ENCODE measurements at places on chromosomes 6 and 20.

- no peak for DNase-seq
These were observed 7.9 kb upstream of the POU5F1 start for GRCh38 chr6:31178143-31179041.

DNA sequence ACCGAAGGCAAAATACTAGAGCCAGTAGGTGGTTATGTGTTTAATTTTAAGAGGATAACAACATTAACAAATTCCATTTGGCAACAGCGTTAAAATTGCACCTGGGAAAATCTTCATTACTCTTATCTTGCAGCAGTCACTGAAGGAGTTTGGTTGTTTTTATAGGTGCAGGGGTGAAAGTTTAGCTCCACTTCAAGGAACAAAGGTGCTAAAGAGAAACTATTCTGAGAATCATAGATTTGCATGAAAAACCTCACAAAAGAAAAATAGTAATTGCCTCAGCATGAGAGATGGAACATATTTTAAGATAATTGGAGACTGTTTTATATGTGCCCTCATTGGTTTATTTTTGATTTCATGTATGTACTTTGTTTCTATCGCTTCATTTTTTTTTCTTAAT, 444.4 kb downstream of the UTRN start:
- no peak for DNase-seq

DNA sequence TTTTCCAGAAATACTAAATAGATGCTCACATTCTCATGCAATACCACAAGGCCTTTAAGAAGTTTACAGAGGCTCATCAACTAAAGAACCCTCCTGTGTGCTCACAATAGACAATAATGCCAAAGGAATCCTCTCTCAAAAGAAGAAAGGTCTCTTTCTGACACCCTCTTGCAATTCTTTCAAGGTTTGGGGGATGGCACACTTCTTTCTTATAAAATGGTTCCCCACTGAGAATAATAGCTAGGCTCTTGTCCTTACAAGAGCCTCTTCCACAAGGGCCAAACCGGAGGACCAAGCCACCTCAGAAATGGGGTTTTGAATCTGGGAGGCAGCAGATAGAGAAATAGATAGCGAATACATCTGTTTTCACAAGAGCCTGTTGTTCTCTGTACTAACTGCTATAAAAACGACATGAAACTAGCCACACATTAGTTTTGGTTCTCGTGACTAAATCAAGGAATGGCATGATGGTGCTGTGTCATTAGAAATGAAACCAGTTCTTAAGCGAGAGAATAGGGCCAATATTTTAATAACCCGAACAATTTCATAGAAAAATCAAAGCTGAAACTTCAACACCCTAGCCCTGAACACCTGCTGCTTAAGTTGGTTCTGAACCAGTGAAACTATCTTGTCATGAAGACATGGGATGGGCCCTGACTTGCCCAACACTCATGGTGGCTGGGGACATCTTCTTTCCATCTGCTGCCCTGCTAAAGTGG, 81.1 kb downstream of the PRDM1 start:
- no peak for DNase-seq

GRCh38 chr6:1045239-1045638, 266.7 kb upstream of the FOXQ1 start:
- no peak for DNase-seq

DNA sequence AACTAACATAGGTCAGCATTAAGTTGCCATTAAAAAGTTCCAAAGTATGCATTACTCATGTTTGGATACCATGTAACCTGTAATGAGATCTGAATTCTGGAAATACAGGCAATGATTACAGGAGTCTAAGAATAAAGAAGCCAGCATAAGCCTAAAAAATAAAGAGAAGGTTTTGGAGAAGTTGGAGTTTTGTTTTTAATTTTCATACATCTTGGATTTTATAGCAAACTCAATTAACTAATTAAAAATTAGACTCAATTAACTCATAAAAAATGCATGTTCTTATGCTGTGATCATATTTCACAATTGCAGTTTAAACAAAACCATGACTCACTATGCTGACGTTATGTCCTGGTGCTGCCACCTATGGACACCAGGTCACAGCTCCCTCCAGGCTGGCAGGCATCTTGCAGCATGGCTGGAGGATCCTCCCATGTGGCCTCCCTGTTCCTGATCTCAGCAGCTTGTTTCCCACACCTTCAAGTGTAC, 648.8 kb upstream of the AGPAT4 start:
- DNase-seq: no peak

DNA sequence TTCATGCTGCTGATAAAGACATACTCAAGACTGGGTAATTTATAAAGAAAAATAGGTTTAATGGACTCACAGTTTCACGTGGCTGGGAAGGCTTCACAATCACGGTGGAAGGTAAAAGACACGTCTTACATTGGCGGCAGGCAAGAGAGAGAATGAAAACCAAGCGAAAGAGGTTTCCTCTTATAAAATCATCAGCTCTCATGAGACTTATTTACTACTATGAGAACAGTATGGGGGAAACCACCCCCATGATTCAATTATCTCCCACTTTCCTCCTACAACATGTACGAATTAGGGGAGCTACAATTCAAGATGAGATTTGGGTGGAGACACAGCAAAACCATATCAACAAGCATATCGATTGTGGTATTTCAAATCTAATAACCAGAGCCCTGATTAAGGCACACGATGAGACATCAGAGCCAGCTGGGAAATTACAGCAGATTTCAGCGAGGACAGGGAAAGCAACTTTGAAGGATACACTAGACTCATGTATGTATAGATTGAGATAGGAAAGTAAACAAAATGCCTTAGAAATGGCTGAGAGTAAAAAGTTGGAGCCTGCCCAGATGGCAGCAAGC, 129.8 kb upstream of the GJE1 start:
- no peak for DNase-seq

DNA sequence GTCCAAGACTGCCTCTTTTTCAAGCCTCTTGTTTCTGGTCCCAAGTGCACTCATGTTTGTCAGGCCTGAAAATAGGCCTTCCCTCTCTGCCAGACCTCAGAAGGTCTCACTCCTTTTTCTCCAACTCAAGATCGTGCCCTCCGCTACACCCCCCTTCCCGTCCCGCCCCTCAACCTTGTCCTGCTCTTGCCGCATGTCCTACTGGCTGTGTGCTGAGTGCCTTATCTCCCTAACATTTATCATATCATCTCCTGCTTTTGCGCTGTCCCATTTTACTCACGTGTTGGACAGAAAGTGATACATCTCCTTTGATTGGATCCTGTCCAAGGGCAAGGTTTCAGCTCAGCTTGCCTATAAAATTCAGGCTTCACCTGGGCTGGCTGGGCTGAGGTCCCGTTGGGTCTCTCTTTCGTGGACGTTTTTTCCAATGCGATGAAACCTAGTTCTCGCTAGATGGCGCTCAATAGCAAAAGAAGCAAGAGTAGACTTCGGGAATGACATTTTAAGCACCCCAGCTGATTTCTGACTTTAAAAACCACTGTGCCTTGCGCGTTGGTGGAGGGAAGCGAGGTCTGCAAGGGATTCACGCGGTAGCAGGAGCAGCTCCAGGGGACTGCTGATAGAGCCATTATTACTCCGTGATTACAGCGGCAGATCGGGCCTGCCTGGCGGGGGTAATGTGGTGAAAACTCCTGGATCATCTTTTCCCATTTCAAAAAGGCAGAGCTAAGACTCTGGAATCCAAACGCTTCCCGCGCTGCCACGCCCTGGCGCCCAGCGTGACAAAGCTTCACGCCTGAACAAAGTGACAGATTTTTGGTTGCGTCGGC, 137.6 kb downstream of the IMPG1 start:
- peak; percentile 21 for DNase-seq

DNA sequence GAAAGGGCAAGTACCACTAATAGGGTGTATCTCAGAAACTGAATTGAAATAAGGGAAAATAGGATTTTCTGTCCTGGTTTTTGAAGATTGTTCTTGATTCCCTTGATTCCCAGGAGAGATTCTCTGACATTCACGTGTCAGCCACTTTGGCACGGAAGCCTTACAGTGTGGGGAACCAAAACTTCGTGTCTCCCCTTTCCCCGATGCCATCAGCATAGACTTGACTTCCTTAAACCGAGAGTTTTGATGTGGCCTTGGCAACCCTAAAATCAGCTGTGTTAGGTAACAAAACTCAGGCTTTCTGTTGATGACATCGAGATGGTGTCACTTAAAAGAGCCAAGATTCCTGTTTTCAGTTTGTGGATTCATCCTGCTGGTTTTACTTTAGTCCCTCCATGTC, 7.5 kb downstream of the HMGN4 start:
- no peak for DNase-seq

DNA sequence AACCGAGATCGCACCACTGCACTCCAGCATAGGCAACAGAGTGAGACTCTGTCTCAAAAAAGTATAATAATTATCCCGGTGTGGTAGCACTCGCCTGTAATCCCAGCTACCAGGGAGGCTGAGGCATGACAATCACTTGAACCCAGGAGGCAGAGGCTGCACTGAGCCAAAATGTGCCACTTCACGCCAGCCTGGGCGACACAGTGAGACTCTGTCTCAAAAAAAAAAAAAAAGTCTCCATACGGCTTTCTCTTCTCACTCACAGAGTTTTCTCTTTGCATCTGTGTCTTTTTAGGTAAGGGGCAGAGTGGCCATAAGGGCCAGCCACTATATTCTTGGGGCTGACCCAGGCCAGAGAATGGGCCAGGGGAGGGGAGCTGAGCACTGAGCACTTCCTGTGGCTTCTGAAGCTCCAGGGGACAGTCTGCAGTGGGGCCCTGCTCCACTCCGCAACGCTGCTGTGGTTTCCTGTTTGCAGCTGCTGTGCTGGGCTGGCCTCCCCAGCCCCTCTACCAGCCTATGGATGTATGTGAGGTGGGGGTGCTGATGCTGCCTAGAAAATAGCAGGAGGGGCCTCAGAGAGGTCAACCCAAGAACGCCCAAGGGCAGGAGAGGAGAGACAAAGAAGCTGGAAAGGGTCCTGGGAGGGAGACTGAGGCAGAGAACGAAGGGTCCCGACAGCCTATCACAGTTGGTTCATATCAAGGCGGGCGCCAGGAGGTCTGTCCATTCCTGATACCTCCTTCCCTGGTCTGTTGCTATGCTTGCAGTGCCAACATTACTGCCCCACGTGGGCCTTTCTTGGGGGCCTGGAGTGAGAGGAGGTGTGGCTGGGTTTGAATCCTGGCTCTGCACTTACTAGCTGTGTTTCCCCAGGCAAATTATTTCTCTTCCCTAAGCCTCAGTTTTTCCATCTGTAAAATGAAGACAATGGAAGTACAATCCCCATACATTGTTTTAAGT, 16.0 kb downstream of the SLA2 start:
- DNase-seq: no peak

DNA sequence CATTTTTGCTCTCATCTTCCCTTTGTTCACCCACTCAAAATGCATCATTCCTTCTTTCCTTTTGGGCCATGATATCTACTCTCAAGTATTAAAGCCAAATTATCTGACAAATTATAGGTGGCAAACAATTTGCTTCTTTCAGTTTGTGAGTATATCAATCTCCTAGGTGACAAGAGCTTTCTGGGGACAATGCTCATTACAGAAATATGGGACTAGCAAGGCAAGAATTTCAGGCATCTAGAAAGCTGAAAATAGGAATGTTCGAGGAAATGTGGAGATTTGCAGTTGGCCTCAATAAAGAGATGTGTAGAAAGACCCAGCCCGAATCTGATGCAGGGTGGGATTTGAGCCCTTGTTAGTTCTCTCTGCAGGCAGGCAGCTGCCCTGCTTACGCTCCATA, 71.8 kb downstream of the ALDH8A1 start:
- no peak for DNase-seq

GRCh38 chr6:126026001-126026400, 39.7 kb downstream of the TRMT11 start:
- no peak for DNase-seq

GRCh38 chr20:34185766-34186620, 55.2 kb upstream of the ASIP start:
- no peak for DNase-seq

- no peak for DNase-seq
These were observed 4.6 kb downstream of the ADIG start for GRCh38 chr20:38585404-38586180.

DNA sequence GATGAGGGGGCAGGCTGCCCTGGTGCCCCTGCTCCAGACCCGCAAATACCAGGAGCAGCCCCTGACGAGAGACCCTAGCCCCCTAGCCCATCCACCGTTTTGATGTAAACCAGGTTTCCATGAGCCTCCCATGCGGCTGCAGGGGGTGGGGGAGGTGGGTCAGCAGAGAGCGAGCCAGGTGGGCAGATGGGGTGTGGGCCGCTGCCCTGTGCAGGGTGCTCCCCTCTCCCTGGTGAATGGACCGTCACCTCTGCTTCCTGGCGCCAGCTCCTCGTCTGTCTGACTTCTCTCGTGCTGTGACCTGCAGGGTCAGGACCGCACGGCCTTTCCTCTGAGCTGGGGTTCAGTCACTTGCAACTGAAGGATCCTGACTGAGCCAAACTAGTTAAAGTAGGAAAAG, 15.7 kb upstream of the BHLHE23 start:
- no peak for DNase-seq

GRCh38 chr6:45920819-45921511, 94.7 kb downstream of the CLIC5 start:
- DNase-seq: no peak

- no peak for DNase-seq
These were observed 127.5 kb downstream of the CDKAL1 start for GRCh38 chr6:20661721-20662120.

DNA sequence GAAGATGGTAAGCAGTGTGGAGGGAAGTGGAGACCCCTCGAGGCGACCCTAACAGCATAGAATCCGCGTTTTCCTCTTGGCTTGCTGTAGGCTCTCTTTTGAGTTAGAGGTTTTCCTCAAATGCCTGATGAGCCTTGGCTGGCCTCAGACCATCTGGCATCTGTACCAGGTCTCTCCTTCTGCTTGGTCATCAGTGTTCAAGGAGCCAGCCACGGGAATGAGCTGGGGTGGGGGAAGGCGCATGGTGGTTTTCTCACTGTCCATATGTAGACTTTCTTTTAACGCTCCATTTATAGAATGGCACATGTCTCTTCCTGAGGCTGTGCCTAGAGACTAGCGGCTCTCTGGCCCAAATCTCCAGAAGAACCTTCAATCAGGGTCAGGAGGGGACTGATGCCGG, 8.1 kb upstream of the GUCA1A start:
- DNase-seq: no peak

- DNase-seq: no peak
These were observed 173.6 kb upstream of the ARG1 start for GRCh38 chr6:131399433-131399832.

- no peak for DNase-seq
These were observed 104.6 kb downstream of the LRFN2 start for GRCh38 chr6:40482532-40482931.

GRCh38 chr20:5369629-5370028, 52.9 kb upstream of the PROKR2 start:
- DNase-seq: no peak

GRCh38 chr20:37226889-37227288, 34.7 kb downstream of the GHRH start:
- peak; percentile 52 for DNase-seq

DNA sequence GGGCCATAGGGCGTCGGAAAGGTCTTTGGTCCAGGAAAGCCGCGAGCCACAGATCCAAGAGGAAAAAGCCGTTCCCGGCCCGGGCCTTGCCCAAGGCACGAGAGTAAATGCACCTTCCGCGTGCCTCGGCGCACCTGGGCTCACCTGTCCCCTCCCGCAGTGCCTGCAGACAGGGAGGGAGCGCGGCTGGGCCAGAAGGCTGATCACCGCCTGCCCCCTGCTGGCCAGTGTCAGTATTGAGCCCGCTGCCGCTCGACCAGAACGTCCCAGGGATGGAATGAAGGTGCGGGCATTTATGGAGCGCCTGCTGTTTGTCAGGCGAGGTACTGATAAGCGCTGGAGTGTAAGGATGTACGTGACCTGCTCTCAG, 679 bp upstream of the LPIN3 start:
- peak; percentile 89 for DNase-seq

- no peak for DNase-seq
These were observed 47.2 kb downstream of the ADTRP start for GRCh38 chr6:11731423-11731822.

GRCh38 chr6:87908978-87909811, 138.4 kb upstream of the SPACA1 start:
- no peak for DNase-seq

All from tibial artery (tissue), 4 donors.